Activated CD4-positive, alpha-beta T cell treated with anti-CD3 and anti-CD28 coated beads for 24 hours (primary cell): ENCODE measurements at places on chromosomes 2 and 18.

DNA sequence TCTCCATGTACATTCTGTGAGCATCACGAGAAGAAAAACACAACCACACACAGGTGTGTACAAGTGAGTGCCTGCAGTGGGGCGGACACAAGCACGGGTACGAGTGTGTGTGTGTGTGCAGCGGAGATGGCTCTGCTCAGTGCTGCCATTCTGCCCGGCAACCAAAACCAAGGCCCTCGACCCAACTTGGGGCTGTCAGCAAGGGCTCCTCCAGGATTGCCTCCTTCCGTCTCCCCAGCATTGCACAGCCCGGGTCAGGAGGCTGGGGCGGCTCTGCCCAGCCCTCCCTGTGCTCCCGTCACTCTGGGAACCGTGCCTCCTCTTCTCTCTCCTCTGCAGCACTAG lies 66.5 kb downstream of the PXDN start:
- no peak for DNase-seq

DNA sequence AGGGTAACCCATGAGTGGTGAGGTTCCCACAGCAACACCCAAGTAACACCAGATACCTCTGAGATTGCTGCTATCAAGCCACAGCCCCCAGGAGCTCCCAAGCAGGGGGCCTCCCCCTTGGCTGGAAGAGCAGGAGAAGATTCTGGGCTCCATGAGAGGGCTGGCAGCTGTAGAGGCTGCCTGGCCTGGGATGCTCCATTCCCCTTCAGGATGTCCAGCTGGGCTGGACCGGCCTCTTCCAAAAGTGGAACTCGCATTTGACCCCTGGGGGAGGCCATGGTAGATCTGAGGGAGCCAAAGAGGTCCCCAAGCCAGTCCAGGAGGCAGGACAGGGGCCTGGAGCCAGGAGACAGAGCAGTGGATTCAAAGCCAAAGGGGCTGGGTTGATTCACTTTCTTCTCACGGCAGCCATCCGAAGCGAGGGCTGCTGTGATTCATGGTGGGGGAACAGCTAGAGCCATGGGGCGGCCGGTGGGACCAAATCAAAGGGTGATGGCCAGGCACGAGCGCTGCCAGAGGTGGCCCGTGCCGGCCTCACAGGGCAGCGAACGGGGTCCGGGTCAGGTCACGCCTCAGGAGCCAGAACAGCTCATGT lies 95.3 kb upstream of the ID2 start:
- DNase-seq: no peak

GRCh38 chr2:181891258-181891965 lies at the start of gene ITPRID2:
TSS of gene ITPRID2 (plus strand) at chr2:181891730. CDS start at chr2:181892067, 337 bp downstream.
- DNase-seq: peak; percentile 59

- no peak for DNase-seq
Observed at GRCh38 chr2:242040681-242041080, 171.2 kb downstream of the RTP5 start.

DNA sequence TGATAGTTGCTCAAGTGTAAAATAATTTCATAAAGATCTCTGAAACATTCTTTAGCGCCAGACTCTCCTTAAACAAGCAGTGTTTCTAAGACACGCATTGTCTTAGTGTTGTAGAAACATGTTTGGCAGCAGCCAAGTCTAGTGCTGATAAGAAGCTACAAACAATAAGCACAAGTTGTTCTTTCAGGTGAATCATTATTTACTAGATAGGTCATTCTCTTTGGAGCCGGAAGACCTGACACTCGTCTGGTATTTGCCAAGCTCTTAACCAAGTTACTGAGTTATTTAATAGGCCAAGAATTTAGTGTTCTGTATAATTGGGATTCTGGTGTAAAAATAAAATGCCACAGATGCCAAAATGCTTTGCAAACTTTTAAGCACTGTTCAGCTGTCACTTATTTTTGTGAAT lies 852.1 kb downstream of the CPS1 start:
- no peak for DNase-seq

GRCh38 chr2:144443837-144444817 lies 75.8 kb downstream of the ZEB2 start:
- no peak for DNase-seq

GRCh38 chr2:77271262-77271661 lies 250.9 kb downstream of the LRRTM4 start:
- no peak for DNase-seq

- no peak for DNase-seq
Observed at GRCh38 chr18:1875219-1875618, 696.1 kb downstream of the METTL4 start.

DNA sequence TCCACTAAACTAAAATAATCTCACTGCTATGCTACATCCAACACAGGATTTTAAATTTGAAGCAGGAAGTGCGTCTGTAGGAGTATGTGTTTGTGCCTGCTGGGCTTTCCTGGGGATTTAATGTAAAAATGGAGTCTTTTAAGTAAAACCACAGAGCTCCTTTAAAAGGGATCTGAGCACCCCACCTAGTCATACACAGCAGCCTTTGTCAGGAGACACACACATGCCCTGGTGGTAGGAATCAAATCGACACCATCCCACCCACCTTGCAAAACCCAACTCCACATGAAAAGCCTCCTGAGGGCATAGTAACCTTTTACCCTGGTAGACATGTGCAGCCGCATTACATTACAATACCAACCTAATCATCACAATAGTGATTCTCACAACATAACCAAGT lies 29.1 kb downstream of the UXS1 start:
- no peak for DNase-seq

DNA sequence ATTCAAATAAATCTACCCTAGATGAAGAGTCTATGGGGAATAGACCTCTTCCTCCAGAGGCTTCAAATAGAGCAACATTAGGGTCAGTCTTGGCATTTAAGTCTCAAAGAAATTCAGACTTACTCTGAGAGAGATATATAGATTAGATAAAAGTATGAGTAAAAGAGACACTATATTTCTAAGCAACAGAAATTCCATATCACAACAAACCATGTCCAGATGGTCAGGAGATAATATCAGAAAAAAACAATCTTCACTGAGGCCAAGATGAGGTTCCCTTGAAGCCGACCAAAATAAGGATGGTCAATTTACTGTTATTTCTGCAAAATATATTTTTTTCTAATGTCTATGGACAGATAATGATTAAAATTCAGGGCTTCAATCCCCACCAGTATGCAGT lies 89.1 kb upstream of the NOSTRIN start:
- no peak for DNase-seq

DNA sequence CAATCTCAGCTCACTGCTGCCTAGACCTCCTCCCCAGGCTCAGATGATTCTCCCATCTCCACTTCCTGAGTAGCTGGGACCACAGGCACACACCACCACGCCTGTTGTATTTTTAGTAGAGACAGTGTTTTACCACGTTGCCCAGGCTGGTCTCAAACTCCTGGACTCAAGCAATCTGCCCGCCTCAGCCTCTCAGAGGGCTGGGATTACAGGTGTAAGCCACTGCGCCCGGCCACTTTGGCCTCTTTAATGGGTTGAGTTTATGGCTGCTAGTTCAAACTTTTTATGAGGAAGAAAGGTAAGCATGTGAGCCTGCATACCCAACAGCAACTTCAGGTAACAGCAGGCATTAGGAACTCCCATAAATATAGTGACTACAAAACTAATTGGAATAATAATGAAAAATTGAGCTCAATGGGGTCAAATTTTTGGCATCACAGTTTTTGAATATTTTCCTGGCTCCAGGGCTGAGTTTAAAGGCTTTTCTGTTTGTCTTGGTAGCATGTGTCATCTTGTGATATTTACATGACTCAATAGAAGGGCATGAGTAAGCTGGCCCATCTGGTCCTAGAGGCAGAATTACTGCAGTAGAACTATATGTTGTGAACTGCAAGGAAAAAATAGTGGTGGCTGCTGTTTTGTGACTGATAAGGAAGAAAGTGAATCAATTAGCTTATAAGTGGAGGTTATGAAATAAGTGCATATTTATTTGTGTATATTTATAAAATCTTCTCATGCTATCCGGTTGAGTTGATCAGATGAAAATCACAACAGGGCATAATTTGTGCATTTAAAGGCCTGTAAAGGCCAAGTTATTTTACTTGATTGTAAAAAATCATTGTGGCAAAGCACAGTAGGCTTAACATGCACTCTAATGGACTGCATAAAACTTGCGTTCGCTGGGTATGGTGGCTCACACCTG lies 24.8 kb downstream of the GALM start:
- DNase-seq: no peak

DNA sequence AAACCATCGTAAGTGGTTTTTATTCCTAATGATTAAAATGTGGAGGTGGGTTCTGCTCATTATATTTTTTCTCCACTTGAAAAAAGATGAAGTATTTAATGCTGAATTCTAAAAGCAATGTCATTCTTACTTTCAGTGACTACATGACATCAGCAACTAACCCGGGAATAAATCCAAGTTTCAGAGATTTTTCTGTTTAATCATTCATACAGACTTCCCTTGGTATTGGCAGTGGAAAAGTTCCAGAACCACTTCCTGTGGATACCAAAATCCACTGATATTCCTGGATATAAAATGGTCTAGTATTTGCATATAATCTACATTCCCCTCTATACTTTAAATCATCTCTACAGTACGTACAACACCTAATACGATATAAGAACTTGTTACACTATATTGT lies 128.6 kb downstream of the ZNF532 start:
- no peak for DNase-seq

- no peak for DNase-seq
Observed at GRCh38 chr18:52766002-52766545, 426.1 kb downstream of the DCC start.

DNA sequence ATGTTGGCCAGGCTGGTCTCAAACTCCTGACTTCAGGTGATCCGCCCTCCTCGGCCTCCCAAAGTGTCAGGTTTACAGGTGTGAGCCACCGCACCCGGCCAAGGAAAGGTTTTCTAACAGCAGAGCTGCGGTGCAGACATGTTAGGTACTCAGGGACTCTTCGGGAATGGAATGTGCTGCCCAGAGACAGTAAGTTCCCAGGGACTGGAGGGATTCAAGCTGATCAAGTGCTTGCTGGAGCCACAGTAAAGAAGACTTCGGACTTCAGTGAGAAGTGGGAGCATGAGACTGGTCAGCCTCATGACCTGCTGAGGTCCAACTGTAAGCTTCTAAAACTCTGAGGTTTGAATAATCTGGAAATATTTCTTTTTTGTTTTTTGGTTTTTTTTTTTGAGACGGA lies 7.8 kb upstream of the DES start:
- no peak for DNase-seq

GRCh38 chr2:98013407-98014042 lies 17.8 kb upstream of the TMEM131 start:
- no peak for DNase-seq

- no peak for DNase-seq
Observed at GRCh38 chr2:191190435-191190834, 39.6 kb upstream of the STAT4 start.

DNA sequence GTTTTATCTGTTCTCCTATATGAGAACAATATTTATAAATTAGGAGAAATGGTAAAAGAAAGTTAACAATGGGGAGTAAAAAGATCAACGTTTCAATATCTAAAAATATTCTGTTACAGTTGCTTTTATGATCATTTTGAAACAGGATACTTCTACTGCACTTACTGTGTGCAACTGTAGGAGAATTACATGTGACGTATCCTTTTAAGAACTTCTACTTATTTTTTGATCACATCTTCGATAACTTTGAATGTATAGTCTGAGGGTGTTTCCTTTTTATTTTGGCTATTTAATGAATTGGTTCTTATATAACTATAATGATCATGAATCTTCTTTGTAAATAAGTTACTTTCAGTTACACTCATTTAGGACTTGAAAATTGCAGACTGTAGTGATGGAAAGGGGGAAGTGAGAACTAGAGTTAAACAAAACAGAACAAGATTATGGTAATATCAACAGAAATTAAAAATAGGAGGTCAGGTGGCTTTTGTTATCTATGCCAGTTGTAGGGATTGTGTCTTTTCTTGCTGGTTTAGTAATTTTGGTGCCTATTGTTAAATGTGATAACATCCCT lies 109.9 kb downstream of the MSTN start:
- DNase-seq: no peak

DNA sequence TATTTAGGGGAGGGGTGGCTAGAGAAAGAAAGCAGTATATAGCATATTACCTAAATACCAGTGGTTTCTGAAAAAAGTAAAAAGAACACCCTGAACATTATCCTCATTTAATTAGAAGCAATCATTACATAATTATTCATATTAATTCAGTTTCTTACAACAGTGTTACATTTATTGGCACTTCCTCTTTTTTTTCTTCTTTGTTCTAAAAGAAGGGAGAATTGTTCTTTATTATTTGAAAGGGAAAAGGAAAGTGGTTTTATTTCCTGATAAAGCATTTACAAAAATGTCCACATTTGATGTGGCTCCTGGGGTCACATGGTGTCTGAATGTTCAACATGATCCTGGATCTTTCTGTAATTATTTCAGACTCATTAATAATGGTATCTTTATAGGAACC lies 254.9 kb upstream of the ZEB2 start:
- DNase-seq: no peak

- no peak for DNase-seq
Observed at GRCh38 chr2:217396586-217396985, 536.7 kb upstream of the TNP1 start.

- no peak for DNase-seq
Observed at GRCh38 chr2:188922191-188922590, 52.0 kb upstream of the COL3A1 start.

- DNase-seq: no peak
Observed at GRCh38 chr2:181308766-181309515, 148.2 kb upstream of the ITGA4 start.

GRCh38 chr18:60174832-60175231 lies 197.7 kb downstream of the MC4R start:
- DNase-seq: no peak

DNA sequence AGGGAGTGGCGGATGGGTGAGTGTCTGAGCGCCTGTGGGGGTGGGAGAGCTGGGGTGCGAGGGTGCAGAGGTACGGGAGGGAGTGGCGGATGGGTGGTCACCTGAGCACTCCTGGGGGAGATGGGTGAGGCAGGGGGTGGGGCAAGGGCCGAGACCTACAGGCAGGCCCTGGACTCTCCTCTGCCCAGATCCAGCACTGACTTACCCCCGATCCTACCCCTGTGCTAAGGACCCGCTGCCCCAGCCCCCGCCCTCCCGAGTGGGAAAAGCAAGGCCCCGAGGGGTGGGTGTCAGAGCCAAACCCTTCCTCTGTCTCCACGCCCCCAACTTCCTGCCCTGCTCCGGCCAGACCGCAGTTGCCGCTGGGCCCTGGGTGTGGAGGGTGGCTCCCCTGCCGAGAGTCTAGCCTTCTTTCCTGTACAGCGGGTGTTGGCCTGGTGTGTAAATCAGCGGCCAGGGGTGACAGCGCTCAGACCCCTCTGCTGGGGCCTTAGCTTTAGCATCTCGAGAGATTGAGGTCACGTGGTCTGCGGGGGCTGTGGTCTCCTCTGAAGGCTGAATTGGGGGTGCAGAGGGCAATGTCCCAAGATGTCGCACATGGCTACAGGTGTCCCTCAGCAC lies 12.5 kb downstream of the BOK start:
- DNase-seq: no peak

GRCh38 chr2:227862741-227863588 lies 8.5 kb upstream of the DAW1 start:
- no peak for DNase-seq

- DNase-seq: no peak
Observed at GRCh38 chr2:100522430-100522829, 40.4 kb upstream of the PDCL3 start.
